Stomach (tissue), 19 donors: ENCODE measurements at places on chromosomes 7 and 10.

DNA sequence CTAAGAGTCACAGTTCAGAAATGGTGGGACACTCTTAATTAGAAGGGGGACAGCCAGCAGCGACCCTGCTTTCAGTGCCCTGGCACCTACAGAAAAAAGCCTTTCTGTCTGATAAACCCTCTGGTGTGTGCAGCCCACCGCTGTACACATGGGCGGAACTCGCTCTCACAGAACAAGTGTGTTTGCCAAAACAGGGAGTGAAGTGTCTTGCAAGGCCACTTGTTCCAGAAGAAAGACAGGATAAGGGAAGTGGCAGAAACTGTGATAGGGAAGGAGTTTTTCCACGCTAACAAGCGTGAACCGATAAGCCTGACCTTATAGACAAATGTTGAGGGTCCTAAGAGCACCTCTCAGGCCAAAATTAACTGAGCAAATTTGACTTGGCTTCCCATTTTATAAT, 203.7 kb upstream of the TCF7L2 start:
- DNase-seq, result no peak
- no peak overlapping the region for H3K27ac ChIP-seq

DNA sequence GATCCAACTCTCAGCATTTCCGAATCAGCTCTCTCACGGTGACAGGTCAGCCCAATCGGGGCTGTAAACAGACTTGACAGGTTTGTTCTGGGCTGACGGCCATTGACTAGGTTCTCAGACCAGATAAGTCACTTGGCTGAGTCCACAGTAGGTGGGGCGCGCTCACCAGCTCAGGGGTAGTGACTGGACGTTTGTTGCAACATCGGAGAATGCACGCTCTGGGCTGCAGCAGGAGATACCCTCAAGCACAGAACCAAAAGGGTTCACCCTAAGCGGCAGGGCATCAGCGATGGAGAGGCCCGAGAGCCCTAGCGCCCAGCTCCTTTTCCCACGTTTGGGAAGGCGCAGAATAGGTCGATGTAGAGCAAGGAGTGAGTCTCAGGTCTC, 1.8 kb downstream of the KLLN start:
- DNase-seq, result peak; percentile 88
- peak overlapping the region; percentile 94 for H3K4me3 ChIP-seq
- H3K27ac ChIP-seq, result peak overlapping the region; percentile 98
- no peaks in the 10 kb centered on the region for H3K36me3 ChIP-seq

DNA sequence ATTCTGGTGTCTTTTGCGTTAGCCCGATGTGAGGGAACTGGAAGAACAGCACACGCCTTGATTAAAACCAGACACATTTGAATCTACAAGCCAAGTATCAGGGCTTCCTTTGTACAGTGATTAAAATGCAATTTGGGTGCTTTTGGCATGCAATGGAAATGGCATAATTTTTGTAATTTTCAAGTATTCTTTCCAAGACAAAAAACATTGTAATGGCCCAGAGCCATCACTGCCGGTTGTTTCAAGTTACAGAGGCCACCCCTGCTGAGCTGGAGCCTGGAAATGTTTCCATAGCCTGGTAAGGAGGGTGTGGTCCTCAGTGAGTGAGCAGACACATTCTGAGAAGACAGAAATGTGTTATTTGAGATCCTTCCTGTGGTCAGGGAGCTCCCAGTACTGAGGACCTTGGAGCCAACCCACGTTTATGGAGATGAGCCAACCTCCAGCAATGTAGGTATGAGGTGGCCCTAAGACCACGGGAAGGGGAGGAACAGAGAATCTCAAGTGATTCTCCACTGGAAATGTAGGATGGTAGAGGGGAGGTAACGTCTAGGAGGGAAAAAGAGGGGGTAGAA, 20.9 kb downstream of the TEX36 start:
- no peaks in the 10 kb centered on the region for H3K27me3 ChIP-seq
- no peak overlapping the region for H3K27ac ChIP-seq
- no peak overlapping the region for H3K4me3 ChIP-seq

DNA sequence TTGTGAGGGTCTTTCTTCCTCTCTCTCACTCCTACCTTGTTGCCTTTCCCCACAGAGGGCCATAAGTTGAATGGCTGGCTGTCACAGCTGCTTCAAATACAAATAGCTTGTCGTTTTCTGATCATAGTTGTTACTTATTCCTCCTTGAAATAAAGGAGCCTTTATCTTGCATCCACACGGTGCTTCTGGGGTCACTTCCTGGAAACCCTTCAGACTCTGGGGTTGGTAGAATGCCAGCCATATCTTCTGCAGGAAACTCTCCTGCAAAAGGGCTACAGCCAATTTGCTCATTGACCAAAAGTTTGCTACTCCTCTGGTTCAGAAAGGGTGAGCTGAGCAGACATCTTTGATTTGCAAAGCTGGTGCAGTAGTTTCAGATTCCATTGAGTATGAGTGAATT, 70.4 kb downstream of the FAM185A start:
- H3K27ac ChIP-seq, result peak overlapping the region; percentile 65
- H3K4me3 ChIP-seq, result no peak overlapping the region
- H3K4me1 ChIP-seq, result peaks cover 16% of the 10 kb centered on the region
- no peak for DNase-seq

- peak overlapping the region; percentile 59 for H3K4me3 ChIP-seq
- H3K27me3 ChIP-seq, result no peaks in the 10 kb centered on the region
- peaks cover 32% of the 10 kb centered on the region for H3K4me1 ChIP-seq
- no peaks in the 10 kb centered on the region for H3K36me3 ChIP-seq
- peak overlapping the region; percentile 80 for H3K27ac ChIP-seq
These were observed 621 bp upstream of the FAM13C start for GRCh38 chr10:59362959-59363381.

GRCh38 chr10:25101461-25102146, 73.2 kb upstream of the GPR158 start:
- H3K27ac ChIP-seq, result no peak overlapping the region
- H3K27me3 ChIP-seq, result no peaks in the 10 kb centered on the region
- no peaks in the 10 kb centered on the region for H3K36me3 ChIP-seq
- no peak for DNase-seq
